ENCODE measurements at places on chromosomes 12 and 14.

DNA sequence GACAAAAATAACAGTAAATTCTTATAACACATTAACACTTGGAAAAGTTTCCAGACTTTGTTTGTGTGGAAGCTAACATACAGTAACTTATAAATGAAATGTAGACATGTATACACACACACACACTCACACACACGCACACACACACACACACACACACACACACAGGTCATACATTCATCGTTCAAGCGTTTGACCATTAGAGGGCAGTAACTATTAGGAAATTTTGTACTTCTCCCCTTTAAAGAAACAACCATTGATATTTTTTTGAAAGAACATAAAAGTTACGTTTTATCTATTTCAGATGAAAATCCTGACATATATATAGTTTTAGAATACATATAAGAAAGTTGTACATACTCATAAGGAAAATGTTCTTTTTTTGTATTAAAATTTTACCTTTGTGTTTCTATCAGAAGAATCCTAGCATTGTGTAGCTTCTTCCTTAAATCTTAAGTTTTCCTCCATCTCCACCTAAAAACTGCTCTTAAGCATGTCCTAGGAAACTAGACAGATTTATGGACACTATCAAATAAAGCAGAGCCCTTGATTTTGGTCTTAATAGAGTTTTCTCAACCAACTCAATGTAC lies 29.0 kb downstream of the PTPRQ start:
- no peak for DNase-seq

DNA sequence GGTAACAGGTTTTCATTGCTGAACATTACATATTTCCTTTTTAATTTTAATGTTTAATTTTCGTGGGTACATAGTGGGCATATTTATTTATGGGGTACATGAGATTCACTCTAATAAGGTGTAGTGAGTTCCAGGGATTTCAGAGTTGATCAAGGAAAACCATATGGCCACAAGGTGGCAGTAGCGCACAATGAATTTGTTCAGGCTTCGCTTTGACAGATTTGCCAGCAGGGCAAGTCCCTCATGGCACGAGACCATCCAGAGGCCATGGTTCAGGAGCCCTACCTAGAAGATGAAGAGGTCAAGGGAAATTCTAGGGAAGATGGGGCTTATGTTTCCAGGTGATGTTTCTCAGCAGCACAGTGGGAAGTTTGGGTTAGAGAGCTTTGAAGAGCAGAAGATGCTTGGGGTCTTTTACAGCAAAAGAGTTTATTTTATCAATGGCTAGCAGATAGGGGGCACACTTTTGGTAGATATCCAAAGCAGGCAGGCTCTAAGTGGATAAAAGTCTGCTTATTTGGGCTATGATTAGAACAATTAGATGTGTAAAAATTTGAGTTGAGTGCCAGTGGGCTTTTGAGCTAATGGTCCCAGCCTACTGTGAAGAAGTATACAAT lies 1004.4 kb downstream of the AACS start:
- no peak for DNase-seq

DNA sequence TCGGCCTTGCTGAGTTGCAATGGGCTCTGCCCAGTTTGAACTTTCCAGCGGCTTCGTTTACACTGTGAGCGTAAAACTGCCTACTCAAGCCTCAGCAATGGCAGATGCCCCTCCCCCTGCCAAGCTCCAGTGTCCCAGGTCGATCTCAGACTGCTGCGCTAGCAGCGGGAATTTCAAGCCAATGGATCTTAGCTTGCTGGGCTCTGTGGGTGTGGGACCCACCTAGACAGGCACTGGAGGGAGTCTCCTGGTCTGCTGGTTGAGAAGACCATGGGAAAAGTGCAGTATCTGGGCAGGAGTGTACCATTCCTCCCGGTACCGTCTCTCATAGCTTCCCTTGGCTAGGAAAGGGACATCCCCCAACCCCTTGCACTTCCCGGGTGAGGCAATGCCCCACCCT lies 88.2 kb downstream of the KLHL28 start:
- DNase-seq, result no peak

DNA sequence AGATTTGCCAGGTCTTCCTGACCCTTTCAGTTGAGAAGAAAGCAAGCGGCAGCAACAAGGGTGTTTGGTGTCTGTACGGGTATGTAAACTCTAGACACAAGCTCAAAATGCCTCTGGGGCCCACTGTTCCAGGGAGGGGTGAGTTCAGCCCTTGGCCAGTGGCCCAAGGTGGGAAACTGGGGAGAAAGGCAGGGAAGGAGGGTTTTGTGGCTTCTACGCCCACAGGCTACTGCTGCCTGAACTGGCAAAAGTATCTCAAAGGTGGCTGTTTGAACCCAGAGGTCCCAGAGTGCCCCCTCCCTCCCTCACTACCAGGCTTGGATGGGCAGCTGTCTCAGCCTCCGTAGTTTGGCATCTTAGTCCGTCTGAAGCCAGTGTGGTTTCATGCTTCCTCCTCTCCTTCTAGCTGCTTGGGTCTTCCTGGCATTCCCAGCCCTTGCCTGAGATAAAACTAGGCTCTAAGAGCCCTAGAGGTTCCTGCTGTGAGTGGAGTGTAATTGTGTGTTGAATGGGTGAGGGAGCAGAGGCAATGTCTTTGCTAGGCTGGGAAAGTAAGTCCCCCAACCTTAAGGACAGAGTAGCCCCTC lies 5.5 kb downstream of the HOXC5 start:
- no peak for DNase-seq

Data from activated effector memory CD4-positive, alpha-beta T cell treated with Interleukin-2 at 50 U/mL for 16 hours (primary cell).